ENCODE measurements at places on chromosomes 7 and 10.
A peak's percentile ranks its signal among the peaks of the same experiment; 100 is the strongest.

- DNase-seq: no peak
Measured at GRCh38 chr7:114342431-114343179, 72.0 kb upstream of the FOXP2 start.

- peak; percentile 44 for DNase-seq
Measured at GRCh38 chr10:5976512-5977470, 552 bp downstream of the IL15RA start.

DNA sequence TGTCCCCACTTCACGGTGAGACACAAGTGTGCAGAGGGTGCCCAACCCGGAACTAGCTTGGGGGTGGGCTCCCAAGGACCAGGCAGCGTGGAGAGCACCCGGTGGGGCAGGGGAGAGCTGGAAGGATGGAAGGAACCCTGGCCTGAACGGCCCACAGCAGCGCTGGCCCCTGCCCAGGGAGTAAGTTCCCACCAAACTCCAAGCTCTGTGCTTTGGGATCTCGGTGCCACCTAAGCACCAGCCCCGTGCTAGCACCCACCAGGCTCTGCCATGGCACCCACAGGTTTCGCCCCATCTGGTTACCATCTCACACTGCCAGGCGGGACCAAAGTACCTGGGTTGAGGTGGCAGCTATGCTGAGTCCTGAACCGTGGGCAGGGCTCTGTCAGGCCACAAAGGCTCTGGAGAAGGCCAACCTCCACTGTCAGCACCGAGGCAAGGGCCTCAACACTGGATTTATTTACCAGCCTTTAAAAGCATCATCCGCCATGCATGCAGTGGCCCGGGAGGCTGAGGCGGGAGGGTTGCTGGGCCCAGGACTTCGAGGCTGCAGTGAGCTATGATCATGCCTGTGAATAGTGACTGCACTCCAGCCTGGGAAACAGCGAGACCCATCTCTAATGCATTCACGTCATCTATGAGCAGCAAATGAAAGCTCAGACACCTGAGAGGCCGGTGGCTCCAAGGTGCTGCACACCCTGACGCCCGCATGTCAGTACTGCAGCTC is 16.0 kb downstream of the GPER1 start:
- no peak for DNase-seq

- no peak for DNase-seq
Measured at GRCh38 chr7:17142831-17143541, 155.5 kb upstream of the AHR start.

DNA sequence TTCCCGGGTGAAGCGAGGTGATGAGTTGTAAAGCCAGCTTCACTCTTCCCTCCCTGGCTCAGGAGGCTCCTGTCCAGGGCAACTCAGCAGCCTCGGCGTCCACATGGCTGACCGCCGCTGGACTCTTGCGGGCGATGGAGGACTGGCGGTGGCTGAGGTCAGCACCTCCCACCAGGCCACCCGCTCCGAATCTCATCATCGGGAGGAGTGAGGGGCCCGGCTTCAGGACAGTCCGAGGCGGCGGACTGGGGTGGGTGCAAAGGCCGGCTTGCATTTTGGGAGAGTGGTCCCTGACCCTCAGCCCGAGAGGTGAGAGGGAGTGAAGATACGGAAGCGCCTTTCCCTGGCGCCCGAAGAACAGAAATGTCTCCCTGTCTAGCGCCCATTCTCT is 759 bp downstream of the DNAJB12 start:
- no peak for DNase-seq

- no peak for DNase-seq
Measured at GRCh38 chr7:133020496-133020895, 61.4 kb downstream of the CHCHD3 start.

DNA sequence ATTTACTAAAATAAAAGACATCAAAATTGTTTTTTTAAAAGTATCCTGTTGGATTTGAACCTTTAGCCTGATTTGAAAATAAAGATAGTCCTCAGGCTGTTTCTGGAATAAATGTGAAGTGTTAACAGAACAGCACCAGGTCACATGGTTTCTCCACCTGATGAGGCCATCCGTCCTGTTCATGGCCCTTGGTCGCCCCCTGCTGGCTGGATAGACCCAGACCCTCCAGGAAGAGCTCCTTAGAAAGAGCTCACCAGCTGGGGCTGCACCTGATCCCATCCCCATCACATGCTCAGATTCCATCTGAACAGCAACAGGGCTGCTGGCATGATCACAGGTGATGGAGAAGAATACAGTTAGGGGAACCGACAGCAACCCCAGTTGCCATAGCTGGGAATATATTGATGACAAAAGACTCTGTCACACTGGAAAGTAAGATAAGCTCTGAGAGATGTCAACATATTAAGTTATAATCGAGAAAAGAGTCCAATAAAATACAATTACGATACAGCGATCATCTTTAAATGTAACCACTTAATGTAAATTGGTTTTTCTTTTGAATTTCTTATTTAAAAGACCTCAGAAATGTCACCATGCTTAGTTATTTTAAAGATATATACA is 4.8 kb downstream of the OR2A14 start:
- peak; percentile 92 for DNase-seq

DNA sequence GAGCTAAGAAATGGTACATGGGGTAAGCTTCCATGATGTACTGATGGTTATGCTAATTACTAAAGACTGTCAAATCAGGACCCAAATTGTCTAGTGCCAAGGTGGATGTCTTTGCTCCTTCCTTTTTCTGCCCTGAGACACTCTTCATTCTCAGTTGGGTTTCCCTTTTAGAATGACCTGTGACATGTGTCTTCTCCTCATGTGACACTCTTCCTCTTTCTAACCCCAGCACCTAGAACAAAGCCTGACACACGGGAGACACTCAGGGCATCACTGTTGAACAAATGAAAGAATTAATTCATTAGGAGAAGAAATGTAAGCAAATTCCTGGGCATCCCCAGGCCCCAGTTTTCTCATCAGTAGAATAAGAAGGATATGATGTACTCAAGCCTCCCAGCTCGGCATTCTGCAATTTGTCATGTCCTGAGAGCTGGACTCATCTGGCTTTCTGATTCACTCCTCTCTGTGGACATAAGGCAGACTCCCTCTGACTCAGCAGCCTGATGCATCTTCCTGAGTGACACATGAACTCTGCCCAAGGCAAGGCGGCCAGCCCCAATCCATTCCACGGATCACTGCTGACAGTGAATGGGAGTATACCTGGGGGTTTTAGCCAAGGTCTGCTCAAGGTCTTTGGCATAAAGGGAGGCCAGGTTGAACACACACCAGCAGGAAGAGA is 473.8 kb downstream of the KCNMA1 start:
- peak; percentile 95 for DNase-seq

GRCh38 chr10:42951486-42952251 is 125.2 kb upstream of the RET start:
- DNase-seq: peak; percentile 9

- DNase-seq: no peak
Measured at GRCh38 chr10:79116801-79117723, 48.3 kb downstream of the ZMIZ1 start.

DNA sequence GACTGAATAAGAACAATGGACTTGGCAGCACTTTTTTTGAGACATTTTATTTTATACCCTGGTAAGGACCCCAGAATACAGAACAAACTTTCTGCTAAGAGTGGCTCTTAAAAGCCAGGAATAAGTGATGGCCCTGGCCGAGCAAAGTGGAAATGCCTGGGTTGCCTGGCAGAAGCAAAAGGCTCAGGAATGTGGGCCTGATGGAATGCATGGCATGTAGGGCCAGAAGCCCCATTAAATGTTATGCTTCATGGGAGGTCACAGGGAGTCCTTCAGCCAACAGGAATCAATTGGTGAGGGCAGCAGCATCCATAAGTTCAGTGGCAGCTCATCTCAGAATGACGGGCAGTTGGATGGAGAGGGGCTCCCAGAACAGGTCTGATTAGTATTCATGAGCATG is 301.5 kb upstream of the CACNA2D1 start:
- DNase-seq: peak; percentile 7

DNA sequence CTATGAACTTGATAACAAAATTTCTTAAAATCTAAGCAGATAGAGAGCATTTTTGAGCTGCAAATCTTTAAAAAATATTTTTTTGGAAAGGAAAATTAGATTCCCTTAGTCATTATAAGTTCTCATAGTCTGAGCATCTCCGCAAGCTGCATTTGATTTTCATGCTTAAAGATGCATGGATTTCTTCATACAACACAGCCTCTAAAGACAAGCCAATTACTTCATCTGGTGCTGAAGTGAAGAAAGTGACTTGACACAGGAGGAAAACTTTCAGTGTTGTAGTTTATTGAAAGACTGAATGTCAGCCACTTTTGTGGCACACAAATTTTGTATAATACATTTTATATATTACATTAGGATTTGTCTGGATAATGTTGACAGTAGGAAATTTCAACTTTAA is 22.5 kb downstream of the SEMA3D start:
- DNase-seq: no peak

DNA sequence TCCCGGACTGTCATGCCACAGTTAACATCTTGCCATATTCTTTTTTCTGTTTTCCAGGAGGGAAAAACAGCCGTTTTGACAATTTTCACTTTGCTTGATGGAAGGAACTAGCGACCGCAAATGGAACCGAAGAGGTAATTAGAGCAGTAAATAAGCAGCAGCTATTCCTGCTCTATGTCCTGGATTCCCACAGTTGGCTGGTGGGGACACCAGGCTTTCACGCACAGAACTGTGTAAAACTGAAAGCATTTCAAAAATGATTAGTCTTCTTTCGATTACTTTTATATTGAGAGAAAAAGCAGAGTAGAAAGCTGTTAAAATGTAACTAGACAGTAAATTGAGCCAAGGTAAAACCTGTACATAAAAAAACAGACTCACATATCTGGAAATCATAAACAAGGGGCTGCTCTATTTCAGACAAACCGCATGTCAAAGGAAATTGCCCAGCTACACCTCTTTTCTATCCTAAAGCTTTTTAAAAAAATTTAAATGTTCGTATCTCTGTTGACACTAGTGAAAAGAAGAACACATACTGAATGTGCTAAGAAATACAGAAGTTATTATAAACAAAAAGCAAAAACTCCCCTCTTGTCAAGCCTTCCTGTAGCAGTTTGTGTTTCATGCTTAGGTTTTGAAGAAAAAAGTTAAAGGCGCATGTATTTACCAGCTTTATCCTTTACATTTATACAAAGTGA is 93.4 kb downstream of the RNF216 start:
- DNase-seq: no peak

- peak; percentile 96 for DNase-seq
Measured at GRCh38 chr7:46682836-46683624, 762.0 kb upstream of the IGFBP3 start.

- DNase-seq: no peak
Measured at GRCh38 chr10:57420881-57421280, 846.8 kb downstream of the IPMK start.

DNA sequence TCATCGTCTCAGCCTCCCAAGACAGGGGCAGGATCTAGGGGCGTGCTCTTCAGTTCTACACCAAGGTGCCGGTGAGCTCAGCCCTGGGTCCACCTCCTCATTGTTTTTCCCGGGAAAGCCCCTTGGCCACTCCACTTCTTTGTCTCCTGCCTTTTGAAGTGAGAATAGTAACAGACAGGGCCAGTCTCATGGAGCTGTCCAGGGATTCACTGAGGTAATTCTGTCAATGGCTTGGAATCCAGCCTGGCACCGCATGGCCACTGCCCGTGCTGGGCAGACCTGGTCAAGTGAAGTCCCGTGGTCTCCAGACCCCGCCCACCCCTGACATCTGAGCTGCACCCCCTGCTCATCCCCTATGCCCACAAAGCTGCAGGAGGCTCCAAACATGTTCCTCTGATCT is 138.9 kb downstream of the TNS3 start:
- no peak for DNase-seq

- no peak for DNase-seq
Measured at GRCh38 chr7:18902892-18903291, 214.5 kb downstream of the TWIST1 start.

- no peak for DNase-seq
Measured at GRCh38 chr10:110792476-110793125, 79.1 kb upstream of the PDCD4 start.

GRCh38 chr7:74405899-74406512 is 47.7 kb upstream of the GTF2IRD1 start:
- DNase-seq: no peak

GRCh38 chr10:115624448-115624847 is 531.3 kb downstream of the ATRNL1 start:
- peak; percentile 13 for DNase-seq

- DNase-seq: no peak
Measured at GRCh38 chr10:14243221-14243620, 87.5 kb downstream of the FRMD4A start.

- peak; percentile 78 for DNase-seq
Measured at GRCh38 chr10:14383266-14383665, 52.5 kb upstream of the FRMD4A start.

DNA sequence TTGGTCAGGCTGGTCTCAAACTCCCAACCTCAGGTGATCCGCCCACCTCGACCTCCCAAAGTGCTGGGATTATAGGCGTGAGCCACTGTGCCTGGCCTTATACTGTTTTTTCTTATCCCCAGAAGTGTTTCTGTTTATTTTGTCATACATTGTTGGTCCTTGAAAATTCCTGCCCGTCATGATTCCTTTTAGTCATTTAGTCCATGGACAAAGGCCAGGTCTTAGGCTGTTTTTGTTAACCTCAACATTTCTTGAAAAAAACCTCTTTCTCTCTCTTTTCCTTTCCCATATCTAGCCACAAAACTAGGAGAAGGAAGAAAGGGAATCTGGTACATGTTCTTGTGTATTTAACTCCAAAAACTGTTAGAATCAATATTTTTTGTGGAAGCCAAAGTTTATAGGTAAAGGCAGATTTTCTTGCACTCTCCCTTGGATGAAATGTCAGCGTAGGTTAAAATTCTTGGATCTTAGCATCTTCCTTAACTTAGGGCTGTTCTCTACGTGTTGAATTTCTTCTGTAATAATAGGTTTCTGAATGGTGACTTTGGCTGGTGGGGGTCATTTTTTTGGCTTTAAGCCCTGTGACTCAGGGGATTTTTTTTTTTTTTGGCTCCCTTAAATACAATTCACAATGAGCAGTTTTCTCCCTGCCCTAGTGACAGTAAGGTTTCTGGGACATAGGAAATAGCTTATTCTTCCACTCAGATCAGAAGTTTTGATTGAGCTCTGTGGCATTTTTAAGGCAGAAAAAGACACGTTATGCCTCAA is 500.8 kb downstream of the AUTS2 start:
- peak; percentile 42 for DNase-seq

DNA sequence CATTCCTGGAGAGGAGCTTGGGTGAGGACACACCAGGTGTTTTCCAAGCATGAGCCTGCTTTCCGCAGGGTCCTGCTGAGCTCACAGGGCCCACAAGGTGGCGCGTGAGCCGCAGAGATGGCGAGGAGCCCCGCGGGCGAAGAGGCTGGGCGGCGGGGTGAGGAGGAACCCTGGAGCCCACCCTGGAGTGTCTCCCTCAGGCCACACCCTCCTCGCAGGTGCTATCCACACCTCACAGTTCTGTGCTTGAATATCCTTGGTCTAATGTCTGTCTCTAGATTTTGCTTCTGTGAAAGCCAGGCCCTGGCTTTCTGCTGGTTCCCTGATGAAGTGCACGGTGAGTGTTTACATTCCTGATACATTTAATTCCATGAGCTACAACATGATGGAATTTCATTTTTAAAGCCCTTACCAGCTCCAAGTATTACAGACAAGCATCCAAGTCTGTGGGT is 433.6 kb downstream of the ACTR3B start:
- peak; percentile 42 for DNase-seq

- peak; percentile 3 for DNase-seq
Measured at GRCh38 chr10:50063100-50063499, 4.7 kb upstream of the WASHC2A start.

GRCh38 chr7:134874407-134874806 is 95.0 kb downstream of the CALD1 start:
- no peak for DNase-seq

GRCh38 chr7:44375926-44376342 is 50.5 kb upstream of the CAMK2B start:
- no peak for DNase-seq

- no peak for DNase-seq
Measured at GRCh38 chr7:4801839-4802231, 26.4 kb downstream of the AP5Z1 start.

All from Daoy (cell line).